ENCODE measurements at places on chromosomes 6 and 20.

DNA sequence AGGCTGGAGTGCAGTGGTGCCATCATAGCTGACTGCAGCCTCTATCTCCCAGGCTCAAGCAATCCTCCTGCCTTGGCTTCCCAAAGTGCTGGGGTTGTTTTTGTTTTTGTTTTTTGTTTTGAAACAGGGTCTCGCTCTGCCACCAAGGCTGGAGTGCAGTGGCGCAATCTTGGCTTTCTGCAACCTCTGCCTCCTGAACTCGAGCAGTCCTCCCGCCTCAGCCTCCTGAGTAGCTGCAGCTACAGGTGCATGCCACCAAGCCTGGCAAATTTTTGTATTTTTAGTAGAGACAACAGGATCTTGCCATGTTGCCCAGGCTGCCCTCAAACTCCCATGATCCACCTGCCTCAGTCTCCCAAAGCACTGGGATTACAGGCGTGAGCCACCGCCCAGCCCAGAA, 4.2 kb downstream of the C6orf132 start:
- DNase-seq: no peak

GRCh38 chr6:126433927-126434326, 94.0 kb downstream of the CENPW start:
- DNase-seq: no peak

GRCh38 chr20:22795433-22795832, 211.1 kb upstream of the FOXA2 start:
- DNase-seq: no peak

GRCh38 chr20:24148372-24148771, 159.8 kb upstream of the GGTLC1 start:
- peak; percentile 3 for DNase-seq

- DNase-seq: no peak
These were observed 285.2 kb downstream of the UST start for GRCh38 chr6:149031859-149032598.

GRCh38 chr6:74654296-74654695, 551.6 kb downstream of the COL12A1 start:
- no peak for DNase-seq

GRCh38 chr6:159565181-159565710, 127.8 kb downstream of the SOD2 start:
- no peak for DNase-seq

- DNase-seq: no peak
These were observed 40.3 kb downstream of the MAP3K5 start for GRCh38 chr6:136751991-136752390.

DNA sequence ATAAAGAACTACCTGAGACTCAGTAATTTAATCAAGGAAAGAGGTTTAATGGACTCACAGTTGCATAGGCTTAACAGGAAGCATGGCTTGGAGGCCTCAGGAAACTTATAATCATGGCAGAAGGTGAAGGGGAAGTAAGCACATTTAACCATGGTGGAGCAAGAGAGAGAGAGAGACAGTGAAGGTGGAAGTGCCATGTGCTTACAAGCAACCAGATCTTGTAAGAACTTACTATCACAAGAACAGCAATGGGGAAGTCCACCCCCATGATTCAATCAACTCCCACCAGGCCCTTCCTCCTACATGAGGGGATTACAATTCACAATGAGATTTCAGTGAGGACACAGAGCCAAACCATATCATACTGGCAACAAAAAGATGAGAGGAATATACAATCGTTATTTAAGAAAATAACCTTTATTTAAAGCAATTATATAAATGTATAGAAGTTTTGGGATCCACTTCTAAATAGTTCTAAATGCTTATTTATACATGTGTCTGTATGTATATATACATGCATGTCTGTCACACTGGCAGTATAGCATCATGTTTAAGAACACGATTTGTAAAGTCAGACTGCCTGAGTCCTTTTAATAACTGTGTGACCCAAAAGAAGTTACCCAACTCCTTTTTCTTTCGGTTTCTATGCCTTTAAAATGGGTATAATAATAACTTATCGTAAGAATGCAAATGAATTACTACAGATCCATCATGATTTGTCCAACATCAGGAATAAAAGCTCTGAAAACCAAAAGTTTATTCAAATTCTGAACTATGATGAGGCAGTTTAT, 255.7 kb upstream of the THEMIS start:
- no peak for DNase-seq

- DNase-seq: no peak
These were observed 1.6 kb downstream of the DNAJC5 start for GRCh38 chr20:63896264-63897105.

GRCh38 chr6:37512400-37513011, 12.8 kb upstream of the CCDC167 start:
- DNase-seq: no peak

GRCh38 chr6:3449750-3450305, 7.0 kb downstream of the SLC22A23 start:
- no peak for DNase-seq

GRCh38 chr20:45407783-45408645, at the start of gene DBNDD2:
Gene DBNDD2 (plus strand): TSS chr20:45408289. CDS start chr20:45408468, 179 bp downstream.
- no peak for DNase-seq

- DNase-seq: no peak
These were observed 51.9 kb upstream of the IYD start for GRCh38 chr6:150316936-150317335.
